ENCODE measurements at places on chromosomes 3 and 15.

DNA sequence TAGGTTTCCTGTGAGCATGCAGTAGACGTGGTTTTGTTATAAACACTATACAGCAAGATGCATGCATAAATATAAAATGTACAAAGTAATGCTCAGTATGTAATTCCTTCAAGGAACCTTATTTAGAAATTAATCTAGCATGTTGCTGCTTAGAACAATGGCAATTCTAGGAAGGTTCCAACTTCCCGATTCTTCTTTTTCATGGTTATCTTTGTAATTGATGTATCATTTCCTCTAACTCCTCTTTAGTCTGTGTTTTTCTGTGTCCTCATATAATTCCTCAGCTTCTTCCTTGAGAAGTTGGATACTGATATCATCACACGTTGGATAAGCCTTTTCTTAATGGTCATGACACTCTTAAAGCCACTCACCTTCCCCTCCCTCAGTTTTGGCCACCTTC is 3.5 kb downstream of the TSEN2 start:
- no peak for DNase-seq

- DNase-seq: no peak
Observed at GRCh38 chr3:162780313-162780712, 1283.7 kb downstream of the OTOL1 start.

GRCh38 chr3:121430664-121431215 is 115.0 kb downstream of the POLQ start:
- DNase-seq: no peak

- no peak for DNase-seq
Observed at GRCh38 chr15:52976516-52977075, 186.5 kb upstream of the ONECUT1 start.

DNA sequence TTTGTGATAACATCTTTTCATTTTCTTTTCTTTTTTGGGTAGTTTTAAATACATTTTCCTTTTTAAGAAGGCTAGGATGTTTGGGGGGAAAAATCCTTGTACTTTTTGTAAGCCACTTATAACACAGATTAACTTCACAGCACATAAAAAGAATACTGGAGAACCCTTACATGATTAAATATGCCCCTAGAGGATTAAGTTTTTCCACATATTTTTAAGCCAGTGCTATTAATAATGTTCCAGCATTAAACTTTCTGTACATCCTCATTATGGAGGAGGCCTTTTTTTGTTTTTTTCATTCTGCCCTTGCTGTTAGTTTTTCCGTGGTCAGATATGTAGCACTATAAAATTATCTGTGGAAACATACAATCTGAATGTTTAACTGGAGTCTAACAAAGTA is 147.9 kb downstream of the ATG7 start:
- DNase-seq: no peak

DNA sequence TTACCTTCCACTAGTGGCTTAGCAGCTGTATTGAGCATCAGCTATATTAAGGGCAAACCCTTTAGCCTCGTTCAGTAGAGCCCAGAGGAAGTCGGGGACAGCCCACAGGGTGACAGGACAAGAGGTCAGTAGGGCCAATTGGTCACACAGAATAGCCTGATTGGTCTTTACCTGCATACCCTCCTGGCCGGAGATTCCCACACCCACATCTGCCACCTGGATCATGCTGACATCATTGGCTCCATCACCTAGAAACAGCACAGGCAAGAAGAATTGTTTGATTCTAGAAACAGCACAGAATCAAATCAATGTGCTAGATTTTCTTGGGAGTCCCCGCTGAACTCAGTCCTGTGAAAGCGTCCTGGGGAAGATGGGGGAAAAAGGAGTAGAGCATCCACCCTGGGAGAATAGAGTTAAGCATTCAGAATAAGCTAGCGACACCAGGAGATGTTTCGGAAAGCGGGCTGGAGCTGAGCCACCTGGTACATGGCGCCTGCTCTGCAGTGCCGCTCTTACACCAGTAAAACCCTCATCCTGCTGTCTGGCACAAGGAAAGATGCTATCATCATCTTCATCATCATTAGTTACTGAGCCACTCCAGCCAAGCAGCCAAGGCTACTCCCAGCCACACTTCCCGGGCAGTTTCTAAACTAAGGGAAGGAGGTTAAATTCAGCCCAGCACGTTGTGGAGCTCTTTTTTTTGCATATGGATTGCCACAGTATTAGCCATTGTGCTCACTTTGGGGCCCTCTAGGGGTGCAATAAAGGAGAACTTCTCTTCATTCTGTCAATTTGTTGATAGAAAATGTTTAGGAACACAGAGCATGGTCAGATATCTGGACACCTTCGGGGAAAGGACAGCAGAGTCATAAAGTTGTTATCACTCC is 171.3 kb downstream of the ATP10A start:
- DNase-seq: no peak

DNA sequence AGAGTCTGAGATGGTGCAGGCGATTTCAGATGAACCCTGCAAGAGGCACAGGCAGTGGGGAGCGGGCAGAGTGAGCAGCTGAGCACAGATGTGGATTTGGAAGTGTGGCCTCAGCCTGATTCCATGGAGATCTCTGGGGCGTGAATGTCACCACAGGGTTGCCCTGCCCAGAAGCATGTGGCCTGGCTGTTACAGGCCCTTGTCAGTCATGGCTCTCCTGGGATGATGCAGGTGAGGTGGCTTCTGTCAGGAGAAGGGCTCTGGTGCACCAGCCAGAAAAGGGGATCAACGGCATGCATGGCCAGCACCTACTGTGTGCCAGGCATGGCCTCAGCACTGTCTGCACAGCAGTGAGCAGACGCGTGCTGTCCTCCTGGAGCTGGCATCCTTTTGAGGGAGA is 11.9 kb downstream of the HDAC11 start:
- no peak for DNase-seq

GRCh38 chr3:121660356-121661171 is at the start of gene HCLS1:
HCLS1 (minus strand) TSS chr3:121660903; CDS start chr3:121658347, 2,556 bp downstream.
- peak; percentile 17 for DNase-seq

GRCh38 chr15:99408236-99409096 is 157.2 kb downstream of the LRRC28 start:
- no peak for DNase-seq

DNA sequence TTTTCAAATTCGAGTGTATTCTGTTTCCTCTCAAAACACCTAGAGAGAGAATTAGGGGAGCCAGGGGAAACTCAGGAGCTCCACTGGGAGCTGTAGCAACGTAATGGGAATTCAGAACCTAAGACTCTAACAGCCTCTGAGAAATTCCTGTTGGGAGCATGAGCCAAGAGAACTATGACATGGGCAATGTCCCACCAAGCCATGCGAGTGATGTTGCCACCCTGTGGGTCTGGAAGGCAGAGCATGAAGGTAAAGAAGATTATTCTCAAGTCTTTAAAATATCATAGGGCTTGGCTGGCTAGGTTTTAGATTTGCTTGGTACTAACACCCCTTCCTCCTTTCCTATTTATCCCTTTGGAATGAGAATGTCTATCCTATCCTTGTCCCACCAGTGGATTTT is 392.6 kb upstream of the ADAMTS9 start:
- DNase-seq: no peak

DNA sequence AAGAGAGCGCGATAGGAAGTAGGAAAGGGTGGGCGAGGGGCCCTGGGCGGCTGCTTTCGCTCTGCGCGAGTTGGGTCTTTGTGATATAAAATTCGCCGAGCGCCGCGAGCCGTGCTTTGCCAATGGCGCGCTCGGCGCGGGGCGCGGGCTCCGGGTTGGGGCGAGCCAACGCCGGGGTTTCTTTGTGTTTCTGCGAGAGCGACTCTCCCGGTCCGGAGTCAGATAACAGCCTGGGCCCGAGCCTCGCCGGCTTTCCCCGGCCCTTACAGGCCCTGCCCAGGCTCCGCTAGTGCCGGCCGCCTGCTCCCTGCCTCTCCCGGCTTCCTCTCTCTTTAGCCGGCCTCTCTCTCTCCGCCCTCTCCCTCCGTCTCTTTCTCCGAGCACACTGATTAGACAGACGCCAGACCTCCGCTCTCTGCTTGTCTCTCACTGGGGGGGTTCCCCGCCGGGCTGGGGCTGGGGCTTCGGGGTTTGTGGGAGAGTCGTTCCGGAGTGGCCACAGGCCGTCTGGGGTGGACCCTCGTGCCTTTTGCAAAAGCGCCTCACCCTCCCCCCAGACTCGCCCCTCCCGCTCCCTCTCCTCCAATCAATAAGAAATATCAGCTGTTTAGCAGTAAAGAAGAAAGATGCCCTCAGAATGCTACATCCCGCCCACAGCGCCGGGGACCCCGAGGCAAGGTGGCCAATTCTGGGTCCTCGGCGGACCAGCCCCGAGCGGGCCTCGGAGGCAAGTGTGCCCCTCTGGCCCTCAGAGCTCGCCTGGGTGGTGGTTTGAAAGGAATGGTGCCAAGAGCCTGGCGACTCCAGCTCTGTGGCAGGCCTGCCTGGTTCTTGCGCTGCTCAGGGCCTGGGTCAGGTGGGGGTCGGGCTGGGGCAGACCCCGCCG is 2.9 kb downstream of the NR2F2 start:
- DNase-seq: peak; percentile 65
